Upper lobe of right lung (tissue), 1 donor: ENCODE measurements at places on chromosomes 3 and 15. TPM values are rescaled to one million over a fixed set of nuclear protein-coding genes. Genes with fewer than 3 reads are reported as not detected.

DNA sequence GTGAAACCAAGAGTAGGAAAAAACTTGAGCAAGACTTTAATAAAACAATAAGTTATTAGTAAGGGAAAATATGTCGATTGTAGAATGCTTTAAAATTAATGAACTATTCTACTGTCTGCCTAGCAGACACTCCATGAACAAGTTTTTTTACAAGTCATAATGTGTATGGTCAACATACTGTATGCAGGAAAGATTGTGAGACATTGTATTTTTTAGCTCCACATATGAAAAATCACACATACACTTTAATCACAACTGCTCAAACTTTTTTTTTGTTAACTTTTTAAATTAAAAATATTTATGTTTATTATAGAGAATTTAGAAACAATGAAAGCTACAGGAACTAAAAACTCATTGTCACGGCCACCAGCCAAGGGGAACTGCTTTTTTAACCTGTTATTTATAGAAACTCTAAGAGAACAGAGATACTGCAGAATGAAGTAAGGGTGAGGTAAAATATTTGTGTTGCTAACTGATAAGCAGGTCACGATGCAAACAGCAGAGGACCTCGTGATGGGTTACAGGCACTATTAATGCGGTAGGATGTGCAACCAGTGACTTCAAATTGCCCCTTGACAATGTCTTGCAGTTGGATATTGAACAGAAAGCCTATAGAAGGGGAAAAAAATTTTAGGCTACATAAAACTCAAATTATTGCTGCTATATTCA lies 53.0 kb downstream of the THSD4 start:
- no peaks in the 10 kb centered on the region for H3K36me3 ChIP-seq
- H3K4me1 ChIP-seq = no peaks in the 10 kb centered on the region
- no peak overlapping the region for H3K27ac ChIP-seq
- DNase-seq = no peak
- H3K4me3 ChIP-seq = no peak overlapping the region

DNA sequence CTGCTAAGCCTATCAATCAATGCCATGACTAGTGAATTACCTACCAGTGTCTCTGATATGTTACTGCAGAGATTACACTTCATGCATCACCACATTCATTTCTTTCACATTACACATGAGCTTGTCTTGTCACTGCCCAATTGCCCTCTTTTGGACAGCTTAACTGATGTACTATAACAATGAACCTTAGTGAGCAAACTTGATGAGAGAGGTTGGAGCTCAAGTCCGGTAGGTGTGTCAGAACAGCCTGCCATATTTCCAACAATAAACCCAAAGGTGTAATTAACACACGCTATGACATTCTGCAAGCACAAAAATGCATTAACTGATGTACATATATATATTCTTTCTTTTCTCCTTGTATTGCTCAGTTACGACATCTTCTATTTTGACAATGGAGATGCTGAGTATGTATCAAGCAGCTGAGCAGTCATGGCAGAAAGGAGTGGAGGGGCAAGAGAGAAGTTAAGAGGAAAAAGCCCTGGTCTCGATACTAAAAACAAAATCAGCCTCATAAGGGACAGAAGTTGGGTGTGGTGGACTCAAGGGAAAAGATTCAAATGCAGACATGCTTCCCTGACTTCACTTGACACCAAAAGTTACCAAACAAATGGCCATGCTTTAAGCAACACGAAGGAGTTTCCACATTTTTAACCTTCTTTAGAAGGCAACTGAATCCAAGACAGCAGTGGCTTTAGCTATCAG lies 538.2 kb downstream of the FOXP1 start:
- H3K4me1 ChIP-seq = peaks cover 14% of the 10 kb centered on the region
- H3K27me3 ChIP-seq = no peaks in the 10 kb centered on the region
- no peak for DNase-seq
- no peak overlapping the region for H3K4me3 ChIP-seq

- DNase-seq = no peak
- peaks cover 12% of the 10 kb centered on the region for H3K4me1 ChIP-seq
- H3K36me3 ChIP-seq = no peaks in the 10 kb centered on the region
- no peaks in the 10 kb centered on the region for H3K27me3 ChIP-seq
- no peak overlapping the region for H3K4me3 ChIP-seq
Observed at GRCh38 chr3:8438507-8439079, 63.0 kb upstream of the LMCD1 start.

DNA sequence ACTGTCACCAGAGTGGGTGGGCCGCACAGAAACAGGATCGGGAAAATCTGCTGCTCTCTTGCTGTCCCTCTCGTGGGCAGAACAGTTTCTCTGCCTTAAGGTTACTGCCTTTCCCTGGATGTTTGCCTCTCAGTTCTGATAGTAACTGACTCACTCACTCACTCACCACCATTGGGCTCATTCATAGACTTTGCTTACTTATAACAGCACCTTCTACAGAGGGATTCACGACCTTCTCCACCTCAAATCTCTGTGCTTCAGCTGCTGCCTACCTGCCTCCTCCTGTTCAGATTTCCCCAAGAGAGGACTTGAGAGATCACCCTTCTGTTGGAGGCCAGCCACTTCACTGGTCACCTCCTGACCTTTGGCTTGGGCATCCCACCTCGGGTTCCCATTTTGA lies 147.7 kb upstream of the ICE2 start:
- no peaks in the 10 kb centered on the region for H3K4me1 ChIP-seq
- no peak overlapping the region for H3K4me3 ChIP-seq
- H3K36me3 ChIP-seq = no peaks in the 10 kb centered on the region
- H3K27ac ChIP-seq = no peak overlapping the region

CLDN1 gene
- total RNA-seq = 14.6 TPM
